Heart right ventricle (tissue), 16 donors: ENCODE measurements at places on chromosomes 7 and 10. TPM values are rescaled to one million over a fixed set of nuclear protein-coding genes. Genes with fewer than 3 reads are reported as not detected.

The PSMA2 gene
- 71.0 TPM for total RNA-seq

DNA sequence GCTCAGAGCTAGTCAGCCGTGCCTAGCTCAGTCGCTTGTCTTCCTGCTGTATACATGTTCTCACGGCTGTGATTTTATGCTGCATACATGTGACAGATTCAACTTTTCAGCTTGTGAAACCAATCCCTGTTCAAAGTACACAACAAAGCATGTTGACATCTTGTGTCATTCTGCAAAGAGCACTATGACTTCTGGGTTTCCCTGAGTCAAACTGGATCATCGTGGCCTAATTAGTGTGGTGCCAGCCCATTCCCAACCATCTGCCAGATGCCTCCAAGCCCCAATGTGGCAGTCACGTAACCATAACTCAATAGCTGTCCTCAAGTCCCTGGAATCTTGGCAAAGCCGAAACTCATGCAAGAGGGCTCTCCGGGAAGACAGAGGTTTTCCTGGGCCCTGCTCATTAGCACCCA lies 144.8 kb downstream of the MYOF start:
- no peaks in the 10 kb centered on the region for H3K4me1 ChIP-seq
- H3K27ac ChIP-seq: no peak overlapping the region
- H3K27me3 ChIP-seq: no peaks in the 10 kb centered on the region
- H3K36me3 ChIP-seq: no peaks in the 10 kb centered on the region

- no peak overlapping the region for H3K4me3 ChIP-seq
- H3K36me3 ChIP-seq: no peaks in the 10 kb centered on the region
- peaks cover 6% of the 10 kb centered on the region for H3K4me1 ChIP-seq
Observed at GRCh38 chr7:111470998-111471397, 91.3 kb downstream of the IMMP2L start.

DNA sequence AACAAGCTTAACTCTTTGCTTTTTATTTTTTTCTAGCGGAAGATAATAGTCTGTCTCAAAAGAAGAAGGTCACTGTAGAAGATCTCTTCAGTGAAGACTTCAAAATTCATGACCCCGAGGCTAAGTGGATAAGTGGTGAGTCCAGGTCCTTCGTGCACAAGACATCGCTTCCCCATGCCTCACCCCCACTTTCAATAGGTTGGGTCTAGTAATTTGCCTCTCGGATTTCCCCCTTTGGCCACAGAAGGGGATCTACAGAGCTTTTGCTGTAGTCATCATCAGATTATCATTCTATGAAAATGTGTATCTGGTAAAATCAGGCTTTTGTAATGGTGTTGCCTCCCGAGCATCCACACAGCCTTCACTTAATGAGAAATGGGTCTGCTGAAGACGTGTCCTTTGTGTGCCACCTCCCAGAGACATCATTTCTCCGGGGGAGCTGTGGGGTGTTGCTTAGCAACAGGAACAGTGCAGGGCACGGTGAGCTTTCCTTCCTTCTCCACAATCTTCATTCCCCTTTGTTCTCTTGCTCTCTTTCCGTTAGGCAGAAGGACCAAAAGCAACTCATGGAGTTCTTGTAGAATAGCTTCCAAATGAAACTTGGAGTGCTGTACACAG lies 422.8 kb downstream of the DPP6 start:
- no peaks in the 10 kb centered on the region for H3K36me3 ChIP-seq
- H3K27me3 ChIP-seq: no peaks in the 10 kb centered on the region
- H3K4me3 ChIP-seq: no peak overlapping the region
- H3K27ac ChIP-seq: no peak overlapping the region
